ENCODE measurements at places on chromosomes 13 and 19. TPM values are rescaled to one million over a fixed set of nuclear protein-coding genes. Genes with fewer than 3 reads are reported as not detected.

BEST2 gene
- 0.13 TPM for total RNA-seq

GRCh38 chr13:77409412-77409811 lies 82.5 kb upstream of the MYCBP2 start:
- no peaks in the 10 kb centered on the region for H3K27me3 ChIP-seq
- H3K4me1 ChIP-seq: no peaks in the 10 kb centered on the region
- no peak for DNase-seq
- H3K4me3 ChIP-seq: no peak overlapping the region
- H3K36me3 ChIP-seq: no peaks in the 10 kb centered on the region

- H3K4me1 ChIP-seq: peaks cover 13% of the 10 kb centered on the region
- H3K27me3 ChIP-seq: no peaks in the 10 kb centered on the region
- no peak overlapping the region for H3K4me3 ChIP-seq
- no peak overlapping the region for H3K27ac ChIP-seq
Measured at GRCh38 chr19:16115301-16116039, 3.8 kb downstream of the RAB8A start.

GRCh38 chr13:66665991-66666390 lies 564.1 kb downstream of the PCDH9 start:
- no peak for DNase-seq
- no peak overlapping the region for H3K27ac ChIP-seq
- H3K27me3 ChIP-seq: no peaks in the 10 kb centered on the region
- no peaks in the 10 kb centered on the region for H3K4me1 ChIP-seq
- no peak overlapping the region for H3K4me3 ChIP-seq

DNA sequence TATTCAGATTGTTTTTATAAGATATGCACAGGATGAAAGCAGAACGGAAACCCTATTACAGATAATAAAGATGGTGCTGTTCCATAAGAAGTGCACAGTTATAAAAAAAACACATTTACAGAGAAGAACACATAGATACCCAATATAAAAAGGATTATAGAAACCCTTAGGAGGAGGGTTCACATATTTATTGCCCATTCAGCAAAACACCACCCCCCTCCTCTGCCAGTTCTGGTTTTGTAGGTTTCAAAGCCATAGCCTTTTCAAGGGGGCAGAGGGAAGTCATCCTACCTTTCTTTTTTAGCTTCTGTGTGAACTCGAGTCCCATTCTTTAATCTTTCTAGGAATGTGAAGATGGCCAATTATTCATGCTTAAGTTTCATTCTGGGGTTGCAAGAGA lies 511.2 kb downstream of the GPC5 start:
- no peak overlapping the region for H3K4me3 ChIP-seq
- no peaks in the 10 kb centered on the region for H3K36me3 ChIP-seq
- no peak overlapping the region for H3K27ac ChIP-seq
- DNase-seq: no peak
